ENCODE measurements at places on chromosomes 7 and 10. TPM values are rescaled to one million over a fixed set of nuclear protein-coding genes. Genes with fewer than 3 reads are reported as not detected.

SP4 gene
- total RNA-seq = 10.5 TPM

KLF14 gene
- total RNA-seq = not detected

GDF2 gene
- total RNA-seq = not detected

SEMA3C gene
- total RNA-seq = 0.11 TPM

LGI1 gene
- not detected for total RNA-seq

PSPH gene
- total RNA-seq = 15.8 TPM

HOXA9 gene
- not detected for total RNA-seq

PKD2L1 gene
- total RNA-seq = not detected

CPVL gene
- total RNA-seq = not detected

CTAGE4 gene
- total RNA-seq = 0.61 TPM

FAM13C gene
- not detected for total RNA-seq

ZPBP gene
- not detected for total RNA-seq

ITGB1 gene
- total RNA-seq = 90.6 TPM

CNNM1 gene
- total RNA-seq = 0.58 TPM

KCP gene
- 0.40 TPM for total RNA-seq

ATOH7 gene
- not detected for total RNA-seq

GSTK1 gene
- total RNA-seq = 97.2 TPM

UPP1 gene
- 25.5 TPM for total RNA-seq

YKT6 gene
- 114 TPM for total RNA-seq

AKR1D1 gene
- 0.30 TPM for total RNA-seq

HOXA3 gene
- not detected for total RNA-seq

SFRP4 gene
- not detected for total RNA-seq

AEBP1 gene
- 35.7 TPM for total RNA-seq

LRRN3 gene
- 35.7 TPM for total RNA-seq

RPEL1 gene
- total RNA-seq = not detected

PCLO gene
- total RNA-seq = 0.10 TPM

TSPAN12 gene
- 0.20 TPM for total RNA-seq

ZNF117 gene
- 1.8 TPM for total RNA-seq

NXPH1 gene
- total RNA-seq = not detected

GSTO2 gene
- total RNA-seq = 0.33 TPM

TMEM130 gene
- not detected for total RNA-seq

GPER1 gene
- total RNA-seq = 0.08 TPM

DNAJC12 gene
- 0.92 TPM for total RNA-seq

PTPN20 gene
- 0.14 TPM for total RNA-seq

GIMAP7 gene
- 23.9 TPM for total RNA-seq

CALN1 gene
- total RNA-seq = 0.03 TPM

ANKRD1 gene
- total RNA-seq = not detected

GJD4 gene
- total RNA-seq = not detected

All from activated T-cell treated with anti-CD3 and anti-CD28 coated beads, Interleukin-2, amount 50 U/mL, for 4 hours (primary cell).